ENCODE measurements at places on chromosomes 4 and X. TPM values are rescaled to one million over a fixed set of nuclear protein-coding genes. Genes with fewer than 3 reads are reported as not detected.

Gene PNCK
- total RNA-seq: 41.0 TPM

Gene RPS6KA6
- total RNA-seq: 3.8 TPM

Gene SLIT2
- total RNA-seq: 5.5 TPM

GRCh38 chrX:68354879-68355628 lies 78.2 kb downstream of the OPHN1 start:
- H3K27ac ChIP-seq: no peak overlapping the region
- H3K27me3 ChIP-seq: no peaks in the 10 kb centered on the region
- no peaks in the 10 kb centered on the region for H3K36me3 ChIP-seq
- H3K4me3 ChIP-seq: no peak overlapping the region
- no peak for DNase-seq

GRCh38 chr4:106502106-106502699 lies 133.6 kb upstream of the GIMD1 start:
- peak; percentile 68 for DNase-seq
- H3K4me1 ChIP-seq: no peaks in the 10 kb centered on the region
- no peak overlapping the region for H3K4me3 ChIP-seq
- no peak overlapping the region for H3K27ac ChIP-seq
- no peaks in the 10 kb centered on the region for H3K27me3 ChIP-seq
- no peaks in the 10 kb centered on the region for H3K36me3 ChIP-seq

DNA sequence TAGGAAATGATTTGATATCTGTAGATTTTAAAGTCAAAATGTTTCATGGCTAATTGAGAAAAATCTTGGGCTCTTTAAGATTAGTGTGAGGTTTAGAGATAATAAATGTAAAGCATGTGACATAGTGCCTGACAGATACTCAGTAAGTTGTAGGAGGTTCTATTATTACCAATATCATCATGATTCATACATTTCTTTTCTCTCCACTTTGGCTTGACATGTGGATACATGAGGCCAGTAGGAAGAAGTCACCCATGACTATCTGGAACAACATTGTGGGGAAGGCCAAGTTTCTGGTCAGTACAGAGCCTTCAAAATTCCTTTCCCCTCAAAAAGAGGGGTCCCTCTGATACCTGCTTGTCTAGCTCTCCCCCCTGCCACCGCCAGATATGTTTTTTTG lies 91.2 kb upstream of the SORBS2 start:
- no peak overlapping the region for H3K27ac ChIP-seq
- no peaks in the 10 kb centered on the region for H3K4me1 ChIP-seq
- H3K27me3 ChIP-seq: no peaks in the 10 kb centered on the region
- DNase-seq: no peak
- H3K4me3 ChIP-seq: no peak overlapping the region
